Esophagus muscularis mucosa (tissue), 4 donors: ENCODE measurements at places on chromosomes 6 and 20. TPM values are rescaled to one million over a fixed set of nuclear protein-coding genes. Genes with fewer than 3 reads are reported as not detected.
A peak's percentile ranks its signal among the peaks of the same experiment; 100 is the strongest.

- DNase-seq: no peak
Observed at GRCh38 chr6:16972535-16972934, 129.3 kb upstream of the STMND1 start.

GRCh38 chr6:166997768-166998255, 1.4 kb upstream of the CEP43 start:
- DNase-seq: peak; percentile 92

DNA sequence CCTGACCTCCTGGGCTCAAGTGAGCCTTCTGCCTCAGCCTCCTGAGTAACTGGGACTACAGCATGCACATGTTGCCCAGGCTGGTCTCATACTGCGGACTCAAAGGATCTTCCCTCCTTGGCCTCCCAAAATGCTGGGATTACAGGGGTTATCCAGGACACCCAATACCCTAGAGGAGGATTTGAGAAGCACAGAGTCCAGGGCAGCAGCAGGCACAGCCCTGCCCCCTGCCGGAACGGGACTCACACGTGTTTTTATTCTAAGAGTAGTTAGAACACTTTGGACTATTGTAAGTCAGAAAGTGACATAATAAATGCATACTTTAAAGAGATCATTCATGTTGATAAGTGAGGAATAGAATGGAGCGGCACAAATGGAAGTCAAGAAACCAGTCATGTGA, 80.2 kb downstream of the C6orf118 start:
- no peak for DNase-seq

DNA sequence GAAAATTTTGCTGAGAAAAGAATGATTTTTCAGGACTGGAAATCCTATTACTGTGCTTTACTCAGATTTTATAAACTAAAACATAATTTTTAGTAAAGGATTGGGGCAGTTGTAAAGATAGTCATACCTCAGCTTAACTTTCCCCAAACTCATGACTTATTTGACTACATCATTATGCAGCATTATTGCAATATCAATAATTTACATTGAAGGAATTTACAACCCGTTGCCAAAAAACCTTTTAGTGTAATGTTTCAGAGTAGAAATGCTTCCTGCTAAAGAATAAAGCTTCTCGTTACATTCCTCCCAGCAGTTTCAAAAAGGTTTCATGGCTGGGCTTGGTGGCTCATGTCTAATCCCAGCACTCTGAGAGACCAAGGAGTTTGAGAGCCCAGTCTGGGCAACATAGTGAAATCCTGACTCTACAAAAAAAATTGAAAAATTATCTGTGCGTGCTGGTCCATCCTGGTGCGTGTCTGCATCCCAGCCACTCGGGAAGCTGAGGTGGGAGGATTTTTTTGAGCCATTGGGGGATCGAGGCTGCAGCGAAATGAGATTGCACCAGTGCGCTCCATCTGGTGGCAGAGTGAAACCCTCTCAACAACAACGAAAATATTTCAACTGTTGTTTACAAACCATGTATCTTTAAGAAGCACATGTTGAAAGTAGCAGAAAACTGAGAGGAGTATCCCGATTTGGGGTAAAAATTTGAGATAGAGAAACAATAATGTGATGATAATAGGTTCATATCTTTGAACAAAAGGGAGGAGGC, 4.4 kb downstream of the AMD1 start:
- DNase-seq: no peak

DNA sequence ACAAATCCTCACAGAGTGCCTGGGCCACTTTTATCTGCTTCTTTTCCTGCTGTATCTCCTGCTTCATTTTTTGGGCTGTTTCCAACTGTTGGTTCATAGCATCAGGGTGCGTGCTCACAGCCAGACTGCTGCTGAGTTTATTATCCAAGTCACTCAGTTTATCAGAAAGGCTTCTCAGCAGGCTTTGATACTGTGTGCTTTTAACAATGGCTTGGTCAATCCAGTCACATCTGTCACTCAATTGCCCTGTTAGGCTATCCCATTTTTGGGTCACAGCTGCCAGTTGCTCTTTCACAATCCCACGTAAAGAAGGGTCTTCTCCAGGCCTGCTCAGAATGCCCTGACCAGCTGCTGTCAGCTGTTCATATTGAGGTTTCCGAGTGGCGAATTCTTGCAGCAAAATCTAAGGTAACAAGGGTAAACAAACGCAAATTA, 87.2 kb downstream of the DST start:
- DNase-seq: no peak

GRCh38 chr6:99589290-99589672, 17.4 kb upstream of the PRDM13 start:
- peak; percentile 66 for DNase-seq

- DNase-seq: no peak
Observed at GRCh38 chr6:166712286-166713228, 85.5 kb upstream of the RPS6KA2 start.

DNA sequence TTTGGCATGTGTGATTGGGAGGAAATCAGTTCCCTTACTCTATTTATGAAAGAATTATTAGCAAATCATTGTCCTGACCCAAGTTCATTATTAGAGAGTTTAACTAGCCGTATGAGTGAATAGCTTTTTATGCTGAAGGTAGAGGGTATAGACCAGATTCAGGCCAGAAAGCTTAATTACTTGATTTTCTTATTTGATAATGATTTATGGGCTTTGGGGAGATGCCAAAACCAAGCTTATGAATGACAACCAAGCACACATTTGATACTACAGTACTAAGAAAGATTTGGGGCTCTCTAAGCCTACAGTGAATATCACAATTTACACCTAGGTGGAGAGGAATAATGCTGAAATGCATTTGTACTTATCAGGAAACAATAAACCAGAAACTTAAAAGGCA, 193.2 kb downstream of the ARHGAP18 start:
- no peak for DNase-seq

- DNase-seq: peak; percentile 34
Observed at GRCh38 chr6:117907601-117908245, 659 bp downstream of the SLC35F1 start.

- DNase-seq: no peak
Observed at GRCh38 chr20:36573798-36574365, 485 bp downstream of the TGIF2 start.

DNA sequence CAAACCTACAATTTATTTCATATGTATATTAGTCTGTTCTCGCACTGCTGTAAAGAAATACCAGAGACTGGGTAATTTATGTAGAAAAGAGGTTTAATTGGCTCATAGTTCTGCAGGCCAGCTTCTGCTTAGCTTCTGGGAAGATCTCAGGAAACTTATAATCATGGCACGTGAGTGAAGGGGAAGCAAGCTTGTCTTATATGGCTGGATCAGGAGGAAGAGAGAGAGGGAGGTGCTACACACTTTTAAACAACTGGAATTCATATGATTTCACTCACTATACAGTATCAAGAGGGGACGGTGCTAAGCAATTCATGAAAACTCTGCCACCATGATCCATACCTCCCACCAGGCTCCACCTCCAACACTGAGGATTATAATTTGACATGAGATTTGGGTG, 29.9 kb downstream of the PHACTR2 start:
- no peak for DNase-seq

DNA sequence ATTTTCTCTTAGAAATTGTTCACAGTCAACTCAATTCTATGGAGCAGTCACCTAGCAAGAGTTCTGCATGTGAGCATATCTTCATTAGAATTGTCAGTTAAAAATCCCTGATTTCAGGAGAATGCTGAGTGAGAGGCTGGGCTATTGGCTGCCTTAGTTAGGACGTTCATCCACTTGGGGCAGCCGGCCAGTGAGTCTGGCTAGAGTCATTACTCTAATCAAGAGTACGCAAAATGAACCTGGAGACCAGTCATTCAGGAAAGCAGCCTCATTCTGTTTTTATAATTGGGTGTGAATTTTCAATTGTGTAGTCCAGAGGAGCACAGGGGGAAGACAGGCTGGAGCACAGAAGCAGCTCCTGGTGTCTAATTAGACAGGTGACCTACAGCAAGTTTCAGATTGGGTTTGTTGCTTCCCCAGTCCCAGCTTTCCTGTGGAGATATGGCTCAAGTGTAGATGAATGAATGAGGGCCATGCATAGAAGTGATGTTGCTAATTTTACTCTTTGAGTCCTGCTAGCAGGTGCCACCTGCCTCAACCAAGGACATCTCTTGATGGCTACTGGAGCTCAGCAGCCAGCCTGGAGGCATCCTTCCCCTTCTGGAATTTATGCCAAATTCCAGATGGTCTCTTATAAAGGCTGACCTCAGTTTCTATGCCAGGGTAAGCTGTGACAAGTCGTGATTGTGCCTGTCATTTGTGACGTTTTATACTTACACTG, 265.7 kb downstream of the NKAIN2 start:
- no peak for DNase-seq

GRCh38 chr20:2755451-2756055, 44.9 kb downstream of the CPXM1 start:
- DNase-seq: no peak

GRCh38 chr6:114879693-114880092, 536.9 kb upstream of the HS3ST5 start:
- no peak for DNase-seq

The HRH3 gene
- total RNA-seq: not detected

The C6orf52 gene
- total RNA-seq: not detected

The SCRT2 gene
- not detected for total RNA-seq

GRCh38 chr6:21135484-21136013, 458.0 kb upstream of the SOX4 start:
- DNase-seq: no peak

DNA sequence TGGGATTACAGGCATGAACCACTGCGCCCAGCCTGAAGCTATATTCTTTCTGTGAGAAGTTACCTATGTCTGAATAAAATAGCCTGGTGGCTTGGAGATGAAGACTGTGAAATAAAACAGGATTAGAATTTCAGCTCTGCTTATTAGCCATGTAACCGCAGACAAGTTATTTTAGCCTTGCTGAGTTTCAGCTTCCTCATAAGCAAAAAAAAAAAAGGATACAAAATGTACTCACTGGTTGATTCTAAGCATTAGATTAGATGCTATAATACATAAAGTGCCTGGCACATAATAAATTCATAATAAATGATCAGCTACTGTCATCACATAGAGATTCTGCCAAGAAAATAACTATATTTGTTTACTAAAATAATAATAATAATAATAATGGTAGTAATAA, 98.8 kb downstream of the EPB41L2 start:
- DNase-seq: no peak

- DNase-seq: no peak
Observed at GRCh38 chr20:20273286-20273685, 94.6 kb upstream of the INSM1 start.

The ZNF512B gene
- 17.7 TPM for total RNA-seq

The PRR18 gene
- not detected for total RNA-seq

- no peak for DNase-seq
Observed at GRCh38 chr20:22404419-22405170, 179.8 kb downstream of the FOXA2 start.

DNA sequence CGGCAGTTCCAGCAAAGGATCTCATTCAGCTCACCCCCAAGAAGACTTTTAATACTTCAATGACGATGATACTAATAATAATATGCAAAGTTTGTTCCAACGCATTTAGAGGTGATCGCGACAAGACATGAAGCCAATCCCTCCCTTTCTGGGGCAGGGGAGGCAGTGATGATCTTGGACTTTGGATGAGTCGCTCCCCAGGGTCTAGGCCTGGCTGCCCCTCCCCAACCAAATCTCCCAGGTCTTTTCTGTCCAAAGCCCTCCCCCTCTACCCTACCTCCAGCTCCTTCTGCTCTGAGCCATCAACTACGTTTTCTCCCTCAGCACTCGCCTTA, 33.9 kb downstream of the HLA-A start:
- no peak for DNase-seq

- no peak for DNase-seq
Observed at GRCh38 chr20:41426086-41426830, 59.6 kb upstream of the EMILIN3 start.

DNA sequence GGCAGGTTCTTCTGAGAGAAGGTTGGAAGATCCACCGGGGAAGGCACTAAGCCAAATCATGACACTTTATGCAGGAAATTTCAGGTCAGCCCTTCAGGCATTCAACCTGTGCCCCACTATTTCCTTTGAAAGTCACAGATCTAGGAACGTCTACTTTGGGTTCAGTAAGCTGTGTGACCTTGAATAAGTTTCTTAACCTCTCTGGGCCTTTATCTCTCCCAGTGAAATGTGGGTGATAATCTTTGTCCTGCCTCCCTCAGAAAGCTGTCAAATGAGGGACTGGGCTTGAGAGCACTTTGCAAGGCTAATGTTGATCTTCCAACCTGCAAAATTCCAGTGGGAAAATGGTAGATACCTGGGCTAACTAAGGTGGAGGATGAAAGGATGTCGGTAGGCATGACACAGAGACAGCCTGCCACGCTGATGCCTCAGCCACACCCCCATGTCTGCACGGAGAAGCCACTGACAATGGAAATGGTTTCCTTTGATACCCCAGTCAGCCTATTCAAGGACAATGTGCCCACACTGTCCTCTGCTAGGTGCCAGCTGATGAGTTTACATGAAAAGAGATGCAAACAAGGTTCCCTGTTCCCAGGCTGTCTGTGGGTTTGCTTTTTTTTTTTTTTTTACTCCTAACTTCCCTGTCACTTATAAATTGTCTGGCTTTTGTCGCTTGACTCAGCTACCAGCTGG, 9.3 kb downstream of the BNIP5 start:
- no peak for DNase-seq

DNA sequence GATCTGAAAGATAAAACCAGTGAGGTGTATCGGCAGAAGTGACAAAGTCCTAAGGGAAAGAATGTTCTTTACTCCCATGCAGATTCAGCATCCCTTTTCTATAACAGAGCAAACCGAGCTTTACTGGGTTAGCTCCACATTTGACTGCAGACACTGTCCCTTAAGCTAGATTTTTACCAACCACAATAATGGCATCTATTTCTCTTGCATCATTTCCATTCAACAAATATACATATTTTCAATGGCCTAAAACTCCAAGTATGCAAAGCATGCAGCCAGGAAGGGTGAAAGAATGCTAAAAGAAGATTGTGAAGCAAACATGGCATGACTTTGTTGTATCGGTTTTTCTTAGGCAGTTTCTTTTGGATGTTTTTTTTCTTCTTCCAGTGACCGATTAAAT, 255.4 kb downstream of the OGFRL1 start:
- DNase-seq: no peak

DNA sequence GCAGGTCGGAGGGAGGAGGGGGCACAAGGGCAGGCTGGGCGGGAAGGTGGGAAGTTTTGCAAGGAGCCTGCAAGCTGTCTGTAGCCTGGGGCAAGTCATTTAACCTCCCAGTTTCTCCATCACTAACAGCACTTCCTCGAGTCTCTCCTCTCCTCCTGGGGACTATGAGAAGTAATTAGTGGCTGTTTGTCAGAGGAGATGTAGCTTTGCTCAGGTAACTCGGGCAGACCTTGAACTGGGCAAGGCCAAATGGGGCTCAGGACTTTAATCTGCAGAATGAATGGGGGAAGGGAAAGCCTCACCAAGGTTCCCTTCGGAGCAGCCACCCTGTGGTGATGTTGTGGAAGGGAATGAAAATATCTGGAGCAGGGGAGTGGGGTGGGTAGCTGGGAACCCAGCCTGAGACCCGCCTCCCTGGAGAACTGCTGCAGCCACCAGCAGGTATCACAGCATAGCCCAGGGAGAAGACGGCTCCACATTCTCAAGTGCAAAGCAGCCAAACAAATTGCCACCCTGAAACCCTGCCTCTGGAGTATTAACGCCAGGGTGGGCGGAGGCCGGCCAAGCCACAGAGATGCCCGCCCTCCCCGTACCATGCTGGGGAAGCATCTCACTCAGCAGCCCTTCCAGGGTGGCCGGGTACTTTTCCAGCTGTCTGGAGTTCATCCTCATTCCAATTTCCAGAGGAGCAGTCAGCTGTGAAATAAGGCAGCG, 6.1 kb upstream of the LEMD2 start:
- no peak for DNase-seq

The C20orf141 gene
- not detected for total RNA-seq

The CCDC170 gene
- total RNA-seq: 1.5 TPM
